ENCODE measurements at places on chromosomes 6 and 20.

DNA sequence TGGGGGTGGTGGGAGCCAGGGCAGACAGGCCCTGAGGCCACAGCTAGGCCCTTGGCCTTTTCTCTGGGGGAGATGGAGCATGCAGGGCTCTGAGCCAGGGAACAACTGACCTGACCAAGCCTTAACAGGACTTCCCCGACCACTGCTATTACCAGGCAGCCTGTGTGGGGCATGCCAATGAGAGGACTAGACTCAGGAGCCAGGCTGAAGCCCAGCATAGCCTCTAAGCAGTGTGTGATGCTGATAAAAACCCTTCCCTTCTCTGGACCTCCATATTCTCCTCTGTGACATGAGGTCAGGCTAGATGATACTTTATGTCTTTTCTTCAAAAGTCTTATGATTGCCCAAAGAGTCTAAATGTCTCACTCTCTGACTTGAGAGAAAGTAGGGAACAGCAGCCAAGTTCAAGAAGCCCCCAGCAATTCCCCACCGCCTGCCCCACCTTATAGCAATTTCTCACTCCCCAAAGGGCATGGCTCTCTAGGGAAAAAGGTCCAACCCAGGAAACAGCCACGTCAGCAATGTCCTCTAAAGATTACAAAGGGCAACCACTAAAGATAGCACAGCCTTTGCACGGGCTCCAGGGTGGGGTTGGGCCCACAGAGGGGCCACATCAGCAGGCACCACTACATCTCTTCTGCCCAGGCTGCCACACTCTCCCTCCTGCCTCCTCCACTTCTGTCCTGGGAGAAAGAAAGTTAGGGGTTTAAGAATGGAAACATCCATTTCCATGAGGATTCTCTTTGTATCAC is 71.3 kb downstream of the TRERF1 start:
- DNase-seq: no peak

DNA sequence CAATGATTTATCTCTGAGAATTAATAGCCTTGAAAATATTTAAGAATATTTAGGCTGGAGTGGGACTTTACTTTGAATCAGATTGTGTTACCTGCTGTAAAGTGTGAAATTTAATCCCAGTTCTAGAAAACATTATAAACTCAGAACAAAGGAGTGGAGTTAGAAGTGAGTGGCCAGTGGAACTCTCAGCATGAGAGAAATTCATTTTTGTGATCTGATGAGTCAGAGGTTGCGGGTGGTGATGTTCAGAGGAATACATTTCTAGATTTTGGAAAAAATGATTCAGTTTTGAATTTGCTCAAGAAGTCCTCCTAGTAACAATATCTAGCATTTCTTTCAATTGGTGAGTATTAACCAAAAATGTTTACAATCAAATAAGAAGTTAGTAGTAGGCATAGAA is 167.5 kb downstream of the ZFAND3 start:
- no peak for DNase-seq

DNA sequence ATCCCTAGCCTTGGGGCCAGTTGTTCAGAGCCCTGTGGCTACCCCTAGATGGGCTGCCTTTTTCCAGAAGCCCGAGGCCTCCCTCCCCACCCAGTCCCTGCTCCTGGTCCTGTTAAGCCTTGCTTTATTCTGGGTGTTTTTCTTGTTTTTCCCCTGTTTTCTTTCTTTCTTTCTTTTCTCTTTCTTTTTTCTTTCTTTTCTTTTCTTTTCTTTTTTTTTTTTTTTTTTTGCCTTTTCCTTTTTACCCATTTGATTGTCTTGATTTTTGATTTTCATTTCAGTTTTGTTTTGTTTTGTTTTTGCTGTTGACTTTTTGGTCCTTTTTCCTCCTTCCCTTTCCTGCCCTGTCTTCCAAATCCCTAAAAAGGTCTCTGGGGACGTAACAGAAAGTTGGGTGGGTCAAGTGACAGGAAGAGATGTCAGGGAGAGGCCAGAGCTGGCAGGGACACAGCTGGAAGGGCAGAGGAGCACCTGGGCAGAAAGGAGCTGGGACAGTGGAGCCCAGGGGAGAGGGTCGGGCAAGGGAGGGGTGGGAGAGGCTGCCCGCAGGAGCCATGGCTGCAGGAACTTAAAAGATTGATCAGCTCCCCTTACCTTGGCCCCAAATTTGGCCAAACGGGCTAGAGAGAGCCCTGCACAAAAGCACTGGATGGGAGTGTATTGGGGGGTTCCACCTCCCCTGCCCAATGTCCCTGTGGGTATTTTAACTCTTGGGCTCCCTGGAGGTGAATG is 27.6 kb downstream of the MYH7B start:
- DNase-seq: no peak

GRCh38 chr6:45677381-45678284 is 299.9 kb upstream of the SUPT3H start:
- DNase-seq: peak; percentile 84

DNA sequence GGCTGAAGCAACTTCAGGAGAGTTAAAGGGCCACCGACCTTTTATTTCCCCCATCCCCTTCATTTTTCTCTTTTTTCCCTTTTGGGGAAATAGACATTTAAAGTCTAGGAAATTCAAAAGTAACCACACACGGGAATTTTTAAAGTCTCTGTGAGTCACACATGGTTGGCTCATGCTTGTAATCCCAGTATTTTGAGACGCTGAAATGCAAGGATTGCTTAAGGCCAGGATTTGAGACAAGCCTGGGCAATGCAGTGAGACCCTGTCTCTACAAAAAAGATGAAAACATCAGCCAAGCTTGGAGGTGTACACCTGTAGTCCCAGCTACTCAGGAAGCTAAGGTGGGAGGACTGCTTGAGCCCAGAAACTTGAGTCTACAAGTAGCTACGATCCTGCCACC is 34.2 kb downstream of the KATNA1 start:
- DNase-seq: no peak

DNA sequence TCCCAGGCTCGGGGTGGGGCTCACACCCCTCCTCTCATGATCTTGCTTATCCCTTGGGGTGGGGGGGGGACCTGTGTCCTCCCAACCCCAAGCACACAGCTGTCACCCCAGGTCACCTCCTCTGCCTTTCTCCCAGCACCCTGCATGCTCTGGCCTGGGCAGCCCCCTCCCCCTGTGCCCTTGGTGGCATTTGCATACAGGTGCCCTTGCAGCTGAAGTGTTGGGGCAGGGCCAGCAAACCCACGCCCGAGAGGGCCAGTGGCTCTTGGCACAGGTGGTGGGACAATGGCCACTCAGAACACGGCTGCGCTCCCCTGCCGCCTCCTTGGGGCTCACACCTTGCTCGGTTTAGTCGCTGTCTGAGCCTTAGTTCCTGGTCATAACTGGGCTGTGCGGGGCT is 11.3 kb upstream of the MYT1 start:
- no peak for DNase-seq

DNA sequence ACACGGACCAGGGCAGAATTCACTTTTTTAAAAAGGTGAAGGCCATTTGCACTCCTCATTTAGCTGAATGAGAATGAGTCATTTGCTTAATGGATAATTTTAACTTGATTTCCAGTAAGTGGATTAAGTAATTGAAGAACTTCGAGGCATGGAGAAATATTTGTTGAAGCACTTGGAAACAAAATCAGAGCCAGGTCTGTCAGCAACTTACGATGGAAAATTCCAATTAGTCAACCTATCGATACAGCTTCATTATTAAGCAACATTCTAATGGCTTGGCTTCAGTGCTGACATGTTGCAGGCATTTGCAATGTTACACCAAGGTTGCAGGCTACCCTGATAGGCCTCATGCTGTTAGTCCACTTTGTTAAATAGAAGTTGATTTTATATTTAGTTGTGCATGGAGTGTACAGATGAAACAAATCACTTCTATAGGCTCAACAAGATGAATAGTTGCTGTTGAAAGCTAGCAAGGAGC is 423.5 kb upstream of the SLC35B3 start:
- no peak for DNase-seq

GRCh38 chr6:8181951-8182845 is 79.8 kb upstream of the EEF1E1 start:
- no peak for DNase-seq

All from kidney capillary endothelial cell (primary cell).